NCI-H1694 (cell line): ENCODE measurements at places on chromosomes 11 and 22.

- no peak for DNase-seq
Observed at GRCh38 chr11:15742626-15743519, 613.5 kb downstream of the SOX6 start.

DNA sequence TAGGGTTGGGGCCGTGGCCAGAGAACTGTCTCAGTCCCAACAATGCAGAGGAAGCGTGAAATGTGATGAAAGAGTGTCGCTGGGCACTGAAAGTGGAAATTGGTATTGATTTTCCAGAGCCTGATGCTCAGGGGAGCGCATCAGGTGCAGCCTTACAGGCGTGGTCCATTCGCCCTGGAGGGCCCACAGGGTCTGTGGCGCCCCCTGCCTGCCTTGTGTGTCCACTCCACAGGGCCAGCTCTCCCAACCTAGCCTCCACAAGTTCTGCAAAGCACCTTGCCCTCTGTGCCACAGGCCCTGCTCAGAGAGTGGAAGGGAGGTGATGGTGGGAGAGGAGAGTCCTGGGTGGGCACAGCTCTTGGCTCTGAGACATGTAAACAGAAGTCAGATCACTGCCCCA lies 54.9 kb upstream of the LMO1 start:
- DNase-seq, result no peak

GRCh38 chr11:105673089-105673488 lies 63.2 kb downstream of the GRIA4 start:
- no peak for DNase-seq

GRCh38 chr22:19984201-19984753 lies 32.3 kb downstream of the ARVCF start:
- peak; percentile 60 for DNase-seq

DNA sequence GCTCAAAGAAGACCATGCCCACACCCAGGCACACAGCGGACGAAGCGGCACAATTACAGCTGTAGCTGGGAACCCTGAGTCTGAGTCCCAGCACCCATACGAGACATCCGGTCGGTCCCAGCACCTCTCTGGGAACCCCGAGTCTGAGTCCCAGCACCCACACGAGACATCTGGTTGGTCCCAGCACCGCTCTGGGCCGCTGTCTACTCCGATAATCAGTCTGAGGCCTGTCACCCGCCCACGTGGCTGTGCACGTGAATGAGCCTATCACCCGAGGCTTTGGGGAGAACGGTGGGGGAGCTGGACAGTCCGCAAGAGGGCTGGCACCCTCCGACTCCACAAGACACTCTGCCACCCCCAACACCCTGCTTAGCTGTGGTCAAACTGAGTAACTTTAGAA lies 6.2 kb downstream of the TTLL8 start:
- DNase-seq, result no peak

GRCh38 chr11:101436511-101437142 lies 147.2 kb downstream of the TRPC6 start:
- DNase-seq, result no peak

DNA sequence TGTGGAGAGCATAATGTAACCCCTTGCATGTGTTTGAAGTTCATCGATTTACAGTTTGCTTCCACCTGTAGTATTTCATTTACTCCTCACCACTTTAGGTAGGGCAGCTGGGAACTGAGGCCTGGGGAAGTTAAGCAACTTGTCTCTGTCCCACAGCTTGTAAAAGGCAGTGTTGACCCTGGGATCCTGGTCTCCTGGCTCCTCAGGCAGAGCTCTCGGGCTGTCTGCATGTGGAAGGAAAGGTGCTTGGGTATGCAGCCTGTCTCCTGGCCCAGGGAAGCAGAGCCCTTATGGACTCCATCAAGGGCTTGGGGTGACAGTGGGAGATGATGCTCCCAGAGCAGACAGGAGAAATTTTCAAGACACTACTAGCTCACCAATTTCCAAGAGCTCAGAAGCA lies 49.9 kb downstream of the TRIM29 start:
- DNase-seq, result no peak

- no peak for DNase-seq
Observed at GRCh38 chr11:77038029-77038824, 4.0 kb downstream of the B3GNT6 start.

GRCh38 chr11:68735646-68736045 lies 15.7 kb downstream of the TESMIN start:
- DNase-seq, result no peak

DNA sequence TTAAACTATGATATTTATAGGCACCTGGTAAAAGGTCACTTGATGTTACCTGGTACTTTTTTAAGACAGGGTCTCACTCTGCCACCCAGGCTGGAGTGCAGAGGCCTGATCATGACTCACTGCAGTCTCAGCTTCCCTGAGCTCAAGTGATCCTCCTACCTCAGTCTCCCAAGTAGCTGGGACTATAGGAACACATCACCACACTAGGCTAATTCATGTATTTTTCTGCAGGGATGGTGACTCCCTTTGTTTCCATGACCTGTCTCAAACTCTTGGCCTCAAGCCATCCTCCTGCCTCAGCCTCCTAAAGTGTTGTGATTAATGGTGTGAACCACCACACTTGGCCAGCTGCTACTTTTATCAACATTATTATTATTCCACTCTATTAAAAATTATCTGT lies 47.6 kb downstream of the OR4C45 start:
- no peak for DNase-seq

DNA sequence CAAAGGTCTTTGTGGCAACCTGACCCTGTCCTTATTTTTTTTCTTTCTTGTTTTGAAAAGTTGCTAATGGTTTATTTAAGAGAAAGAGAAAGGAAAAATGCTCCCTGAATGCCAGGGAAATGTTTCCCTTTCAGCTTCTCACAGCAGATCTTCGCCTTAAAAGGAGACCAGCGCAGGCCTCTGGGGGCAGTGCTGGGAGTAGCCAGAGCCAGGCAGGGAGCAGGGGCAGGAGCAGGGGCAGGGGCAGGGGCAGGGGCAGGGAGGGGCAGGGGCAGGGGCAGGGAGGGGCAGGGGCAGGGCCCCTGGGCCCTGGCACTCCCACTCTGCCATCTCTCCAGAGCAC lies 5.1 kb downstream of the MOB2 start:
- DNase-seq, result no peak

DNA sequence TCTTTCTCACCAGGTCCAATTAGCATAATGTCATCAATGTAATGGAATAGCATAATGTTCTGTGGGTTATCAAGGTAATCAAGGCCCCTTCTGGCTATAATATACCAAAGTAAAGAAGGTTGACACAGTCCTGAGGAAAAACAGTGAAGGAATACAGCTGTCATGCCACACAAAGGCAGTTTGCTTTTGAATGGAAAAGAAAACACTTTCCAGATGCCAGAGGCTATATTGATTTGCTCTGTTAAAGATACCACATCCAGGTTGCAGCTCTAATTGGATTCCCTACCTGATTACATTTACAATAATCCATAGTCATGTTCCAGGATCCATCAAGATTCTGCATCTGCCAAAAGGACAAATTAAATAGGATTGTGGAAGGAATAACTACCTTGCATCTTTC lies 22.3 kb upstream of the CLPB start:
- no peak for DNase-seq

GRCh38 chr22:46800102-46800857 lies 37.8 kb downstream of the TBC1D22A start:
- DNase-seq, result no peak

GRCh38 chr11:115421352-115421991 lies 82.7 kb downstream of the CADM1 start:
- no peak for DNase-seq

DNA sequence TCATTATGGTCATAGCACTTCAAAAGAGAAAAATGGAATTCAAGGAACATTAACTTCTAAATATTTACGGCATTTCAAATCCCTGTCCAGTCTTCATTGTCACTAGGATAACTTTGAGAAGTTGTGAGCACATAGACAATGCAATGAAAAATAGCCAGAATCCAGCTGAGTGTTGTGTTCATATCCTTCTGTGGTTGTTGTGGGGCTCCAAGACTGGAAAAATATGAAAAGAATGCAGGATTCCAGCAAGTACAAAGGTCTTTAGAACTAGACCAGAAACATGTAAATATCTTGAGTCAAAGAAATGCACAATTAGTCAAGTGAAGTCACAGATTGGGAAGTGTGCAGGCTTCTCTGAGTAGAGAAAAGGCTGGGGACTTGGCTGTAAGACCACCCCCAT lies 68.7 kb downstream of the WT1 start:
- no peak for DNase-seq

DNA sequence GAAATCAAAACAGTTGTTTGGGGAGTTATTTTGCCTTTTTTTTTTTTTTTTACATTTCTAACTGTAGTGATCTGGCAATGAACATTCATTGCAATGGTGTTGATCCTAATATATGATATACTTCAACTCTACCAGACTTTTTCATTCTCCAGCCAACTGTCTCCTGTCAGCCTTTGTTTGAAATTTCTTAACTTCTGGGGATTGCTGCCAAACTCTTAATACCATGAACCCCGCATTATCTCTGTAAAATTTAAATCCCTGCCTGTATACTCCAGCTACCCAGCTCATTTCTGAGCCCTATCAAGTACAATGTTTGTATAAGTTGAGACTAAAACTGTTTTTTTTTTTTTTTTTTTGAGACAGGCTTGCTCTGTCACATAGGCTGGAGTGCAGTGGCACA lies 280.7 kb downstream of the TTC28 start:
- no peak for DNase-seq

DNA sequence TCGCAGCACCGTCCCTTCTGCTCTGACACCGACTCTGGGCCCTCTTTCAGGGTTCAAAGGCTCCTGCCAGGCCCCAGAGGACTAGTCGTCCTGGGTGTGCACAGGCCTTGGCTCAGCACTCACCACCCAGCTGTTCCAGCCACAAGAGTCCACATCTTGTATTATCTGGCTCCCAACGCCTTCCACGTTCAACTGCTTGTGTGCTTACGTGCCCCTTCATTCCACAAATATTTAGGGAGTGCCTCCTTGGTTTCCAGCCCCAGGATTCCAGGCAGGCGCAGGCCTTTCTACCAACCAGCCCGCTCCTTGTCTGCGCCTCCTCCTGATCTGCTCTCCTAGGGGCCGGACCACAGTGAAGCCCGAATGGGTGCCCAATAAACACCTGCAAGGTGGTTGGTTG lies 70.9 kb downstream of the SCUBE1 start:
- DNase-seq, result no peak

DNA sequence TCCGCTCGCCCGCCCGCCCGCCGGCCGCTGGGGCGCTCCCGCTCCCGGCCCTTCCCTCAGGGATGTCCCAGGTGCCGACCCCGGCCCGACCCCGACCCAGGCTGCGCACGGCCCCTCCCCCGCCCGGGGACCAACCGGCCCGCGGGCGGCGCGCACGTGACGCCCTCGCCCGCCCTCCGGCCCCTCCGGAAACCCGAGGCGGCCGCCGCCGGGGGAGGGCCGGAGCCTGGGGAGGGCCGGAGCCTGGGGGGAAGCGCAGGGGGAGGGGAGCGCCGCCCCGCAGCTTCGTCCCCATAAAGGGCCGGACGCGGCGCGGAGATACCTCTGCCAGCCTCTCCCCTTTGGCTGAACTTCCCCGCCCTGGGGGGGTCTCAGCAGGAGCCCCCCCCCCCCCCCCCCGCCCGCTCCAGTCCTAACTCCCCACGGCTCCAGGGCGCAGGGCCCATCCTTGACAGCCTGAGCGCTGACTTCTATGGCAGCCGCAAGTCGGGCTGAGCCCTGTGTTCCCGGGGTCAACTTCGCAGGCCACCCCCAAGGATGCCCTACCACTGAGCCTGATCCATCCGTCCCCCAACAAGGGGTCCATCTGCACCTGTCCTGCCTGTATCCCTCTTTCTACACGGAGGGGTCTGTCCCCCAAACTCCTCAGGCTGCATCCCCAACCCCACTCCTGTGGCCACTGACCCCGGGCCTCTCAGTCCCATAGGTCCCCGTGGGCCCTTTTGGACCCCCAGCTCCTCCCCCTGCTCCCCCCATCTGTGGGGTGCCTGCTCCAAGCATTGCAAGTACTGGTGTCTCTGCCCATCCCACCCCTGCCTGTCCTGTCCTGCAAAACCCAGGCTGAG lies at the start of gene MAPK12:
MAPK12 (minus strand) TSS at position 69 of the 845 bp plus-strand sequence. CDS start 174 bp downstream, outside the sequence.
- no peak for DNase-seq

DNA sequence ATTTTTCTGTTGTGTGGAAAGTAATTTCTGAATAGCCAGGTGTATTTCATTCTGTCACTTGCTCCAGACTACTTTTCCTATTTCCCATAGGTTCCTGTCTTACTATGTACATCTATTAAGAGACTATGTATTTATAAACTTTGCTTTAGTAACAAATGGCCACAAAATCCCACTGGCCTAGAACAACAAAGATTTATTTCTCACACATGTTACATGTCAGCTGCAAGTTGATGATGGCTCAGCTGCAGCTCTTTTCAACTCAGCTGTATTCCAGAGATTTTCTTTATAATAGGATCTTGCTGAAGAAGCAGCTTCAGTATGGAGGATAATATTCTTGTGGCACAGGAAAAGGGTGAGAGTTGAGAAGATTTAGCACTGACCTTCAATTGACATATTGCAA lies 539.6 kb upstream of the LRRC4C start:
- DNase-seq, result no peak
